ENCODE measurements at places on chromosomes 2 and 18. TPM values are rescaled to one million over a fixed set of nuclear protein-coding genes. Genes with fewer than 3 reads are reported as not detected.

The NEU4 gene
- not detected for total RNA-seq

The HK2 gene
- total RNA-seq: 7.5 TPM

The G6PC2 gene
- total RNA-seq: not detected

The MAPRE3 gene
- 1.3 TPM for total RNA-seq

The ACKR3 gene
- total RNA-seq: 202 TPM

The PJVK gene
- total RNA-seq: 5.1 TPM

The ACVR1C gene
- not detected for total RNA-seq

The ANKRD39 gene
- total RNA-seq: 6.3 TPM

Measured in placental epithelial cell (primary cell).